Activated CD8-positive, alpha-beta memory T cell treated with anti-CD3 and anti-CD28 coated beads for 1 hour (primary cell): ENCODE measurements at places on chromosomes 4 and X.

DNA sequence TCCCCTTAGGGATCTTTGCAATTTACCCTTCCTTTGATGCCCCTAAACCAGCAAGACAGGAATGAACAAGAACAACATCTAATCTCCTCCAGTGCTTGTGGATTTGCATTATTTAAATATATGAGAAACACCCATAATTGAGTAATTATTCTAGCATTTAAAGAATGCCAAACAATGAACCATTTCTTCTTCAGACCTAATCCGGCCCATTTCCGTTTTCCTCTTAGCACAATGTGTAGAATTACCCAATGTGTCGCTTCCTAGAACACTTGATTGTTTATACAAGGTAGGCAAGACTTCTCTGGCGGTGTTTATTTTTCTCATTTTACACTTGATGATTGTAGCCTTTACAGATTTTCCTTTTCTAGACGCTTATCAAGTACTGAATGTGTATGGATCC, 43.5 kb downstream of the CLDN34 start:
- DNase-seq = no peak

- DNase-seq = no peak
These were observed 8.8 kb downstream of the SH3D19 start for GRCh38 chr4:151316645-151317044.

DNA sequence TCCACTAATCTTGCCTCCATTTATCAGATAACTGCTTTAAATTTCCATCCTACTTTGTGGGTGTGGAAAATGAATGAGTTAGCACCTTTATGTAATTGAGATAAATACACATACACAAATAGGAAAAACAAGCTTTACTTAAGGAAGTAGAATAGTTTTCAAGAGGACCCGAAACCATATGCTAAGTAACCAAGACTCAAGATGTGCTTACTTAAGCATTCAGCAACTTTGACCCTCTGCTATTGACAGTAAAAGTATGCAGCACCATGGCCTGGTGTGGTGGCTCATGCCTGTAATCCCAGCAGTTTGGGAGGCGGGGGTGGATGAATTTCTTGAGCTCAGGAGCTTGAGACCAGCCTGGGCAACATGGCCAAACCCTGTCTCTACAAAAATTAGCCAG, 29.9 kb downstream of the RNF175 start:
- DNase-seq = no peak

DNA sequence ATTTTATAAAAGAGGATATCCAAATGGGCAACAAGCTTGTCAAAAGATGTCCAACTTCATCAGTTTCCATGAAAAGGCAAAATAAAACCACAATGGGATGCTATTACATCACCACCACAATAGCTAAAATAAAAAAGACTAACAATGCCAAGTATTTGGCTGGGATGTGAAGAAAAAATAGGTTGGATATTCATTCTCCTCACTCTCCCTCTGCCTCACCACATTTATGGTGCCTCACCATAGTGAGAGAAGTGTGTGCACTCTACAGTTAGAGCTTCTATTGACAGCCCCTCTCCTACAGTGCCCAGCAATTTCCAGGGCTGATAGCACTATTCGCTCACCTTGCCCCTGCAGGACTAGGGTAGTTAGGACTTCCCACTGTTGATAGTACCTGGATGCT, 25.5 kb downstream of the VEGFC start:
- DNase-seq = no peak

DNA sequence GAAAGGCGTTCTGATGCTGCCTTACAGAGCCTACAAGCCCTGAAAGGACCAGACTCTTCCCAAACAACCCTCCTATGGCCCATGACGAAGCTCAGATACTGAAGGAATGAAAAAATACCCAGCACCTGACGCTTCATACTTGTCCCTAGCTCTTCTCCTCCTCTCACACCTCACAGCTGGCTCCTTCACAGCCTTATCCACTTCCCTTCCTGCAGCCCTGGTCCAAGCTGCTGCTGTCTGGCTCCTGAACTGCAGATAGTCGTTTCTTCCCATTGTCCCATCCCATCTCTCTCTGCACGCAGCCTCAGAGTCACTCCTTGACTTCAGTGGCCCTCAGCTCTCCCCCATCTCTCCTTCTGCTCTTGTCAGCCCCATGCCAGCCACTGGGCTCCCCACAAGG, 56.6 kb downstream of the FAM193A start:
- no peak for DNase-seq

DNA sequence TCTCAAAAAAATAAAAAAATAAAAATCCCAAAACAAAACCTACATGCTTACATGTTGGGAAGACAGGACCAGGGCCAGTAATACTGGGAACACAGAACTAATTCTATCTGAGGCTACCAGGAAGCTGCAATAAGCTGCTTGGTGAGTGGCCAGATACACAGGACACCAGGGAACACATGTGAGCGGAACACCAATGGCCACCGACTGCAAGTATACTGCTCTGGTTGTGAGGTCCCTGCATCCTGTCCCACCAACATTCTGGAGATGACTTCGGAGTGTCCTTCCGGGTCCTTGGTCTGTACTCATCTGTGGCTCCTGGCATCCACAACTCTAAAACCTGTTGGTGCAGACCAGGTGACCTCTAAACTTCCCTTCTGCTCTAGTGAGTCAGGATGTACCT, 2.7 kb downstream of the TNIP2 start:
- DNase-seq = no peak

DNA sequence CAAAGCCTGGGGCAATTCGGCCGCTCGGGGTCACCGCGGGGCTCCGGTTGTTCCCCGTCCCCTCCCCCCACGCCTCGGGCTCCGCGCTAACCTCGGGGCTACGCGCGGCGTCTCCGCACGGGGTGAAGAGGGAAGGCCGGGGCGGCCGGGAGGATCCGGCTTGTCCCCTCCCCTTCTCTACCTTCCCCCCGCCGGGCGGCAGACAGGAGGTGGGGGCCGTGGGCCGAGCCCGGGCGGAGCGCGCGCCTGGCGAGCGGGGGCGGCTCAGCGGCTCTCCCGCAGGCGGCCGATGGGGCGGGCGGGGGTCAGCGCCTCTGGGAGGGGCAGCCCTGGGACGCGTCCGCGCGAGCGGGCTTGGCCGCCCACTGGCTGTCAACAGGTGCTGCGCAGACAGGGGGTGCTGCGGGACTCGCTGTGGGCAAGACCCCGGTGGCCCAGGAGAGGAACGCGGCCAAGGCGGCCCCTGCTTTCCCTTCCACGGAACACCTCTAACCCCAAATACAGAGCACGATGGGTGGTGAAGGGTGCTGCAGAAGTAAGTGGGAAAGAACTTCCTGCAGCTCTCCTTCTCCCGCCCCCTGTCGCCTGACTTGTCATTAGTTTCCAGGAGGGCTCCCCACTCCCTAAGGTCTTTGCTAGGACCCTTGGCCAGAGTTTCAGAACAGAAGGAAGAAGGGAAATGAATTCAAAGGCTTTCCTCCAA, at the start of gene PDGFC:
Gene PDGFC (minus strand): TSS at position 124 of the 703 bp plus-strand sequence. CDS start 896 bp downstream, outside the sequence.
- DNase-seq = no peak

DNA sequence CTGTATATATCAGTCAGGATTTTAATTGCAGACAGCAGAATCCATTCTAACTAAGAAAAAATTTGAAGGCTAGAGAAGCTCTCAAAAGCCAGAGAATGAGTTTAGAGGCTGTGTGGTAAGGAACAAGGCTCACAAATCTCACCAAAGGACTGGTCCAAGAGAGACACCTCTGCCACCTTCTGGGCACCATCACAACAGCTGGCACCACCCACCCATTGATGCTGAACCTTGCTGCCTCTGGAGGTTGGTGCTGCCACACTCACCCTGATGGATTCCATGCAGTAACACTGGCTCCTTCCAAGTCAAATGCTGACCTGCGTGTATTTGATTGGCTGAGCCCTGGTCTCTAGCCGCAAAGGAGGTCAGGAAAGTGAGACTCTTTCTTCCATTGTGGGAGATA, 100.8 kb downstream of the BEND2 start:
- no peak for DNase-seq

GRCh38 chrX:10648614-10649013, 28.2 kb upstream of the MID1 start:
- no peak for DNase-seq

DNA sequence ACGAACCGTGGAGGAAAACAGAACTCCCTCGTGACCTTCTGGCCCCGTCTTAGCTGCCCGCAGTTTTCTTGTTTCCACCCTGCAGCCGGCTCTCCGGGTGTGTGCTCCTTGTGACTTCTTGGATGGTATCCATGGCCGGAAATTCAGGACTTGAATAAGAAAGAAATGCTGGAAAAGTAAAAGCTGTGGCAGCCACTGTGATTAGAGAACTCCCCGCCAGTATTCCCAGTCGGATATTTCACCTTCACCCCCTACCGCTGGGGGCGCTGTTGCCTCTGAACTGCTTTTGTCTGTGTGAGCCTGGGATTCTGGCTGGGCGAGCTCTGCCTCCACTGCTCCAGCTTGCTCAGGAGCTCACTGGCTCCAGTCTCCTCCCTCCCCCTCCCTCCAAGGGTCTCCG, 41.5 kb upstream of the CYP4V2 start:
- no peak for DNase-seq

GRCh38 chrX:112025753-112026152, 56.8 kb downstream of the TRPC5 start:
- DNase-seq = no peak

GRCh38 chr4:101969965-101970364, 179.4 kb downstream of the BANK1 start:
- no peak for DNase-seq

DNA sequence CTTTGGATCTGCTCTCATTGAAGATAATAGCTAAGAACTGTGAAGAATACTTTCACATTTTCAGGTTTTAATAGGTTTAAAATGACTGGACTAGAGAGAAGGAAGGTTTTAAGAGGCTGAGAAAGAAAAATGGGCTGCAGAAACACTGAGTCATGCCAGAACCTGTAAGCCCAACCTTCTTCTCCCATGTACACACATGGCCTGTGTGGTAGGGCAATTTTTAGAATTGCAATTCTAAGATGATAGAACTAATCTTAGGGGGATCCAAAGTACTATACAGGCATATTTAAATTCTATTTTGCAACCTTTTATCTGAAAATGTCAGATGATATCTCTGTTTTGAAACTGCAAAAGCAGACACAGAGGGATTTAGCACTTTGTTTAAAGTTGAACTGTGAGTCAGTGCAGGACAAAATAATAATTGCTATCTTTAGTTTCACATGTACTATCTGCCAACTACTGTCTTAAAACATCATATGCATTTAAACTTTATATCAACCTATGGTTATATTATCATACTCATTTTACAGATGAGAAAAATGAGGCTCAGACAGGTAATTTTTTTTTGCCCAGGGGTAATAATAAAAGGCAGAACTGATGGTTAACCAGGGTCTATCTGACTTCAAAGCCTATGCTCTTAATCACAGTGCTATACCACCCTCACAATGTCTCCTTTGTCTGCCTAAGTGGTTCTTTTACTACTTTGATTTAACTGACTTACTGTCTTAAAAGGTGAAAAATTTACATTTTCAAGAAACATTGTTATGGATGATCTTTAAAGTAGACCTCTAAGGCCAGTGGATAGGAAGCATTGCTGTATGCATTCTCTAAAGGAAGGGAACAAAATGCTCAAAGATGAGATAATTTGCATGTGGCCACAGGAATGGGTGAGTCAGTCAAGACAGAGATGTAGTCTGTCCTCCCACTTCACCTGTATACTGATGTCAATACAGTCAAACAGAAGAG, 4.3 kb downstream of the TMPRSS11E start:
- DNase-seq = no peak

DNA sequence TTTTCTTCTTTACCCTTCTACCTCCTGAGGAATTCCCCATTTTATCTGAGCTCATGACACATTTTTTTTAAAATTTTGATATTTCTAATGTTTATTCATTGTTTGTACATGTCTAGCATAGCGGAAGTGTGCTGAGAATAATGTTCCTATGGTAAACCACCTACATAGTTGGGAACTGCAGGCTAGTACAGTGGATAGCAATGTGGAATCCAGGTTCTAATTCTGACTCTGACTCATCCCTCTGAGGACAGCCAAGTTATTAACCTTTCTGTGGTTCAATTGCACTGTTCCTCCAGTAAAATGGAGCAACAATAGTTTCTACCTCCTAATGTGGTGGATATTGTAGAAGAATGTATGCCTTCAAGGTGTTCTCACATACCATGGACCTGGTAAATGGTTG, 20.6 kb upstream of the APELA start:
- DNase-seq = no peak

DNA sequence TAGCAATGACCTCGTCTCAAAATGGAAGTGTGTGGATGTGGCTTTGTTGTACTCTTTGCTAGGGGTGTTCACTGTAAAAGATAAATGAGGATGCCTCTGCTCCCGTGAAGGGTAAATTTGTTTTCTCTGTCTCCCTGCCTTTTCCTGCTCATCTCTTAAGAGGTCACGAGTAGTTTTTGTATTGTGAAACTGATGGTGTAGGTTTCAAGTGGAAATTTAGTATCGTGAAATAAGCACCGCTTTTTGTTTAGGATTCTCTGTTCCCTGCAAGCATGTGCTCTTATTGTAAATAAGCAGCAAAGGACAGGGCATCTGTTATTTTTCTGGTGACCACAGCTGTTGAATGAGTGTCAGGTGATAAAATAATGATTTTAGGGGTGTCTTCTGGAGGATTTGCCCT, 104.6 kb downstream of the PHEX start:
- no peak for DNase-seq

- no peak for DNase-seq
These were observed 130.4 kb upstream of the RADX start for GRCh38 chrX:106481341-106481740.

DNA sequence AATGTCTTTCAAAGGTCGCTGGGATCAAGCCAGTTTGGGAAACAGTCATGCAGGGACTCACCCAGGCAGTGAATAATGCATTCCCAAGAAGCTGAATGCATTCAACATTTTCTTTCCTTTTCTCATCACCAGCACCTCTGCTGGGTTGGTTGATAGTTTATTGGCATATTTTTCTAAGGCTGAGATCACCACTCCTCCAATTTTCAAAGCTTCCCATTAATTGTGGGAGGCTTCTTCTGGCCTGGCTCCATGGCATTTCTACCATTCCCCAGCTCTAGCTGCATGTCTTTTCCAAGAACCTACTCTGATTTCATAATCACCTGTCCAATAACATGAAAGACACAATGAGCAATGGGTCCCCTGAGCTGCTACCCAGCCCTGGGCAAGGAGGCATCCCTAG, 35.8 kb downstream of the CHRDL1 start:
- DNase-seq = no peak

- DNase-seq = no peak
These were observed 39.5 kb downstream of the ENOPH1 start for GRCh38 chr4:82469791-82470345.

DNA sequence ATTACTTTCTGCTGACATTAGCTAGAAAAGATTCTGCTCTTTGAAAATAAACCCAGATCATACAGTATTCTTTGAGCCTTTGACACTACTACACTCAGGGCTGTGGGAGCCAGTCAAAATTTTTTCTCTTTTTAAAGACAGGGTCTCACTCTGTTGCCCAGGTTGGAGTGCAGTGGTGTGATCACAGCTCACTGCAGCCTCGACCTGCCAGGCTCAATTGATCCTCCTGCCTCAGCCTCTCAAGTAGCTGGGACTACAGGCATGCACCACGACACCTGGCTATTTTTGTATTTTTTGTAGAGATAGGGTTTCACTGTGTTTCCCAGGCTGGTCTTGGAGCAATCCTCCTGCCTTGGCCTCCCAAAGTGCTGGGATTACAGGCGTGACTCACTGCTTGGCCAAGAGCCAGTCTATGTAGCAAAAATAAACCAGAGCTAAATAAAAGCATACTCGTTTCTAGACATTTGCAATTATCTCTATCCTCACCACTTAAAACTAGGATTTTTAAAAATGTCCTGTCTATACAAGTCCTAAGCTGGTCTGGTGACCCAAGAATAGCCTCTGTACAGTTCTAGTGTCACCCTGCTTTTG, 43.2 kb downstream of the AKAP4 start:
- DNase-seq = no peak

- DNase-seq = no peak
These were observed 48.4 kb upstream of the SPANXN2 start for GRCh38 chrX:143768976-143769375.
